ENCODE measurements at places on chromosomes 4 and X.
A peak's percentile ranks its signal among the peaks of the same experiment; 100 is the strongest.

DNA sequence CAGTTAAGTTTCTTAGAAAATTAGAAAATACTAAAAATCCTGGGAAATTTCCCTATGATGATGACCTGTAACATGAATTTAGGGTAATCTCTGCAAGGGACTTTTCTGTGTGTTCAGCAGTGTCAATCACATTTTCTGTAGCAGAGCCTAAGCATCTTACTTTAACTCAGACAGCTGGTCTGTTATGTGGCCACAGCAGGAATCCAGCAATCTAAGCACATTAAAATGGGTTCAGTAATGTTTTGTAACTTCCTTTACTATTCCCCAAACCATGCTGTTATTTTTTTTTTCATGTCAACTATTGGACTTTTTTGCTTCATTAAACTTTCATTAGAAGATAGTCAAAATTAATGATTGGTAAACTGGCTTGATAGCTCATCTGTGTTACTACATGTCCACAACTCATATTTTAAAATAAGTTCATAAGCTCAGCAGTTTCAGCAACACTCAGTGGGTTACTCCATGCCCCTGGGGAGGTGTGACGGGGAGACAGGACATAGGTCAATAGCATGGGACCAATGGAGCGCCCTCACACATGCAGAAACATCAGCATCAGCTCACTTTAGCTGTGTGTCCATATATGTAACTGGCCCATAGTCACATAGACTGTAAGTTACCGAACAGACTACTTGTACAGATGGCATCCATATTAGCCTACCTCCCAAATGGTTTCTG, 168.0 kb upstream of the PACRGL start:
- no peak for DNase-seq

- no peak for DNase-seq
Observed at GRCh38 chr4:168487282-168488035, 7.2 kb upstream of the DDX60L start.

GRCh38 chr4:88812420-88812819, 114.8 kb upstream of the NAP1L5 start:
- no peak for DNase-seq

DNA sequence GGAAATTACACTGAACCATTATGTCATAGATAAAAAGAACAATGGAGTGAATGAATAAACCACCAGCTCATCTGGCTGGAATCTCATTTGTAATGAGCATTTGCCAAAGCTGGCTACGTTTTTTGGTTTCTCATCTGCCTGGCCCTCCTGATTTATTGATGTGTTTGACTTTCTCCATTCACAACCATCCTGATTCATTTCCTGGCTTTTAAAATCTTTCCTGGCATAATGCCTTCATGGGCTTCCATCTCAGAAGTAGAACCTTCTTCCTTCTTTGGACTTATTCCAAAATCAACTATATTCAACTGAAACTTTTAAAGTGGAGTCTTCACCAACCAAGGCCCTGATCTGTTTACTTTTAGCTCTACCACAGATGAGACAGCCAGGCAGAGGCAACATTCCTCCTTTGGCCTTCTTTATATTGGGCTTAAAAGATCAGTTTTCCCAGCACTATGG, 36.0 kb upstream of the ARSJ start:
- no peak for DNase-seq

GRCh38 chr4:17063888-17064287, 165.4 kb upstream of the LDB2 start:
- no peak for DNase-seq

DNA sequence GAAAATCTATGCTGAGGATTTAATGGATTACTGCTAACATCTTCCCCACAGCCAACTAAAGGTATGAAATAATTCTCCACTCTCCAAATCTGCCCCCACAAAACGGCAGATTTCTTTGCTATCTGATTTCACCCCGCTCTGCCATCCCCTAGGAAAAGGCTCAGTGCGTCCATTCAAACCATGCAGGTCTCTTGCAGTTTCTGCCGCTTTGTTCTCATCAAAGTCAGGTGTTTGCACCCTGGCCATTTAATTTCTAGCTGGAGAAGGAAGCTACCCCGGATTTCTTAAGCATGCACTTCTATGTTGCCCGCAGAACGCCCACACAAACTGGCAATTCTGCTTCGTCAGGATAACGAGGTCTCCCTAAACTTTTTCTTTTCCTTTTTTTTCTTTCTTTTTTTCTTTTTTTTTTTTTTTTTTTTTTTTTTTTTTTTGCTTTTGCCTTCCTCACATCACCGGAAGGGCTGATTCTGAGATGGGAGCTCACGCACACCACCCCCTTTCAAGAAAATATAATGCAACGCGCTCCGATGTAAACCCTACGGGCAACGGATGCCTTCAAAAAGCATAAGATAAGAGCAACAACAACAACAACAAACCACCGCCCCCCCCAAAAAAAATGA, 3.3 kb downstream of the NLGN4X start:
- no peak for DNase-seq

- no peak for DNase-seq
Observed at GRCh38 chrX:44744799-44745198, 99.0 kb upstream of the DUSP21 start.

- DNase-seq, result no peak
Observed at GRCh38 chr4:162791226-162791625, 375.5 kb downstream of the NAF1 start.

GRCh38 chr4:152680988-152681603, 1.3 kb upstream of the TMEM154 start:
- DNase-seq, result peak; percentile 58

- DNase-seq, result no peak
Observed at GRCh38 chrX:1860936-1861594, 246.2 kb downstream of the ASMT start.

DNA sequence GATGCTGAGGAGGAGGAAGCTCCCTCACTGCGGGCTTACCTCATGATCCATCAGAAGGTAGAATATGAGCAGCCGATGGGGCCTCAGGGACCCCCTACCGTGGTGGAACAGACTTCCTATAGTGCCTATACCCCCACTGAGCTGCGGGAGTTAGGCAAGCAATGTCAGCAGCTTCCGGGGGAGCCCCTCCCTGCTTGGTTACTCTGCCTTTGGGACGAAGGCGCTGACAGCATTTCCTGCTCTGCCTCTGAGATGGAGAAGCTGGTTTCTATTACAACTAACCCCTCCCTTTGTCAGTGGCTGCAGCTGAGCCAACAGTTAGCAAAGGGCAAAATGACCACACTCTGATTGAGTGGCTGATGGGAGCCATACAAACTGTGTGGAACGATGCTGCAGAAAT, 430.7 kb downstream of the IDS start:
- DNase-seq, result peak; percentile 0

DNA sequence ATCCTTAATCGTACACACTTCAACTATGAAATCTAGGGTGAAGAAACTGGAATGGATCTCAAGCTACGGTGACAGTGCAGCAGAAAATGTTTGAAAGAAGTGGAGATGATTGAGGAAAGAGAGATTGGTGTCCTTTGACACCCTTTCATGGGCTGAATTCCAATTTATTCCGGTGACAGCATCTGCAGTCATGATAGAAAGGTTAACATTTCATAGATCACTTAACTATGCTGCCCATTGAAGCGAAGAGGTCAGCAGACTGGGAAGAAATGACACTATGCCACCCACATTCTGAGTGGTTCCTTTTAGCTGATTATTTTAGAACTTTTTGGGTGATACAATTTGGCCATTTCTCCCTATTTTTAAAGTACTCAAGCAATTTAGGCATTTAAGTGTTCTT, 82.3 kb downstream of the DNAAF6 start:
- no peak for DNase-seq

GRCh38 chr4:4425696-4426095, 38.8 kb downstream of the NSG1 start:
- DNase-seq, result no peak

- DNase-seq, result no peak
Observed at GRCh38 chrX:112043997-112044396, 38.6 kb downstream of the TRPC5 start.

DNA sequence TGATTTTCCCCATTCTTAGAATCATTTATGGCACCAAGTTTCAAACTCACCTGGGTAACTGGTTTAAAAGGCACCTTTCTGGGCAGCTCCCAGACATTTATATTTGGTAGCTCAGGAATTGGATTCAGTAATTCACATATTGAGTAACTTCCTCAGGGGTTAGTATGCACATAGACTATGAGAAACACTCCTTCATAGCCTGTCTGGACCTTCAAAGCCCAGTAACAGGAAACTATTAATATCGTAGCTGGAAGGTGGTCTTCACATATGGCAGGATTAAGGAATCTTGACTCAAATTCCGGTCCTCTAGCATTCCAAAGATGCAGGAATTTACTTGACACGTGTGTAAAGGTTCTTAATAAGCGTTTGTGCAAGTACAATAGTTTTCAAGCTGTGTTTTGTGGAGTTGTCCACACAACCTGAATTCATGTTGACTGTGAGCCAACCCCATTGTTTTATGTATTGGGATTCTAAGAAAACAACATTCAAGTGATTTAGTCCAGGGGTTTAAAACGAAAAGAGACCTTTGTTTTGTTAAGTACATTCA, 78.4 kb downstream of the PLS3 start:
- DNase-seq, result no peak

- no peak for DNase-seq
Observed at GRCh38 chr4:73692701-73693100, 47.7 kb upstream of the CXCL8 start.

DNA sequence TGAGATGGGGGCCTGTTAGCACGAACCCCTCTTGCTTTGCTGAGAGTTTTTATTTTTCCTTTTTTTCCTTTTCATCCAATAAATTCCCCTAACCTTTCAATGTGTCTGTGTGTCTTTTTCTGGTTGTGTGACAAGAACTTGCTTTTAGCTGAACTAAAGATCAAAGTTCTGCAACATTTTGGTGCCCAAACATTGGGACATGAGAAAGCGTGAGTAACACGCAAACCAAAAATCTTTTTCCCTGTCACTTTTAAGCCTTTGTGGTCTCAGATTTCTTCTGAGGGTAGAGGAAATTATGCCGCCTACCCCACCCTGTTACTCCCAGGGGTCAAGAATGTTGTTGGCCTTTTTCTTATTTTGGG, 141.8 kb upstream of the CPXCR1 start:
- no peak for DNase-seq

- no peak for DNase-seq
Observed at GRCh38 chr4:94537921-94538628, 86.3 kb downstream of the PDLIM5 start.

GRCh38 chr4:79987401-79987800, 85.6 kb downstream of the ANTXR2 start:
- no peak for DNase-seq

- no peak for DNase-seq
Observed at GRCh38 chr4:10949039-10949733, 264.6 kb upstream of the CLNK start.

DNA sequence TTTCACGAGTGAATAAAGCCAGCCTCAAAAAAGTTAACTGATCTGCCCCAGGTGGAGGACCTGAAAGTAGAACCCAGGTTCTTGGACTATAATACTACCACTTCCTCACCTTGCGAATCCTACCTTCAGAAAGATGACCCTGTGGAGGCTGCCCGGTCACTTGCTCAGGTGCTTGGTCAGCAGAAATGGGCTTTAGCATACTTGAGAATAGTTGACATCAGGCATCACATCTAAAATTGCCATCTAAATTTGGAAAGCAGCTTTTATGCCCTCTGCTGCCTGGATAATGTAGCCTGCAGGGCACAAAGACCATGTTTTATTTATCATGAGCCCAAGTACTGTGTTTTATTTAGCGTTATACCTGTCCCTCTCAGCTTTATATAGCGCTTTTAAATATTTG, 3.0 kb downstream of the BCLAF3 start:
- no peak for DNase-seq

- DNase-seq, result no peak
Observed at GRCh38 chrX:38332505-38332904, 5.2 kb upstream of the RPGR start.

DNA sequence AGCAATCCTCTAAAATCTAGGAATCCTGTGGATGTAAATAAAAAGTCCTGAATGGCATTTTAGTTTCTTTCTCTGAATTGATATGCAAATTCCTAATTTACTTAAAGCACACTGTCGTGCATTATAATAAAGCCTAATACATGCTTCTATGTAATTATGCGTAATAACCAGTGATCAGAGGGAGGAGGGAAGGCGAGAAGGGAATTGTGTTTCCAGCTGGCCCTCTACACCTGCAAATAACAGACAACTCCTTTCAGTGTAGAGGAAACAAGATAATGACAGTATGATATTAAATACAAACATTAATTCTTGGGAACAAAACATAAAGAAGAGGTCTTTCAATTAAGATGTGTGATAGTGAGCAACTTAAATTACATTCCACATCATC, 419.6 kb upstream of the LCORL start:
- DNase-seq, result no peak

DNA sequence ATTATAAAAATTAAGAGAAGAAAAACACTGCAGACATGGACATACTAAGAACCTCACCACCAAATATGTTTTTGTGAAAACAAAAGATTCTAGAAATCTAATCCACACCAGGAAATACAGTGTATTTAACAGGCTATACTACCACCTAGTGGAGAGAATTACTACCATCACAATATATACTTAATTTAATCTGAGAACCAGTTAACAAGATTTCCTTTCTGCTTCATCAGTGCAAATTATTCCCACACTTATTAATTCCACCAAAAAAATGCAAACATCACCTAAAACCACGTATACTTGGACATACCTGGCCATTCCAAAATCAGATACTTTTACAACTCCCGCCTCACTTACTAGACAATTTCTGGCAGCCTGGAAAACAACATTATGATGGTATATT, 7.0 kb upstream of the TXK start:
- peak; percentile 31 for DNase-seq

DNA sequence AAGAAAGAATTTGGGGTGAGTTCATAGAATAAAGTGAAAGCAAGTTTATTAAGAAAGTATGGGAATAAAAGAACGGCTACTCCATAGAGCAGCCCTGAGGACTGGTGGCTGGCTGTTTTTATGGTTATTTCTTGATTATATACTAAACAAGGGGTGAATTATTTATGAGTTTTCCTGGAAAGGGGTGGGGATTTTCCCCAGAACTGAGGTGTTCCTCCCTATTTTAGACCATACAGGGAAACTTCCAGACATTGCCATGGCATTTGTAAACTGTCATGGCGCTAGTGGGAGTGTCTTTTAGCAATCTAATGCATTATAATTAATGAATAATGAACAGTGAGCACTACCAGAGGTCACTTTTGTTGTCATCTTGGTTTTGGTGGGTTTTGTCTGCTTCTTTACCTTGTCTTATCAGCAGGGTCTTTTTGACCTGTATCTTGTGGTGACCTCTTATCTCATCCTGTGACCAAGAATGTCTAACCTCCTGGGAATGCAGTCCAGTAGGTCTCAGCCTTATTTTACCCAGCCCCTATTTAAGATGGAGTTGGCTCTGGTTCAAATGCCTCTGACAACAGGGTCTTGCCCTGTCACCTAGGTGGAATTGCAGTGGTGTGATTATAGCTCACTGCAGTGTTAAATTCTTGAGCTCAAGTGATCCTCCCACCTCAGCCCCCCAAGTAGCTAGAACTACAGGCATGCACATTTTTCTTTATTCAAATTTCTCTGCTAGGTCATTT, 27.1 kb downstream of the RAPGEF2 start:
- no peak for DNase-seq

DNA sequence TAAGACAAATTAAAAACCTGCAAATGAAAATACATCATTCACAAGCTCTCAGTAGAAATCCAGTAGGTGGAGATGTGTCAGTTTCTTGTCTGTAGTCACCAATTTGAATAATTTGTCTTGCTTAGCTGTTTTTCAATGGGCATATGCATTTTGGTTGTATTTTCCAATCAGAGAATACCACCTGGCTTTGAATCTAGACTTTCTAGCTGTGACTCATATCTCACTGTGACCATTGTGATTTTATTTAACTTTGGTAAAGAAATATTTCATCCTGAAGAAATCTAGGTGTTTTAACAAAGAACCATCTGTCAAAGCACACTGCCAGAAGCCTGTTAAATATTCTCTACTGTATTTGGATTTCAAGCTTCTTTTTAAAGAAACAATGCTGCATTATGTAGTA, 1650.6 kb upstream of the IGFBP7 start:
- no peak for DNase-seq

Data from GF-D8 (cell line).